ENCODE measurements at places on chromosomes 6 and 20.
A peak's percentile ranks its signal among the peaks of the same experiment; 100 is the strongest.

- DNase-seq = no peak
These were observed 94.1 kb upstream of the SHLD1 start for GRCh38 chr20:5656126-5656525.

GRCh38 chr6:93889713-93890112 is 470.4 kb upstream of the EPHA7 start:
- DNase-seq = no peak

GRCh38 chr6:14596410-14596809 is 478.8 kb downstream of the CD83 start:
- DNase-seq = peak; percentile 8

DNA sequence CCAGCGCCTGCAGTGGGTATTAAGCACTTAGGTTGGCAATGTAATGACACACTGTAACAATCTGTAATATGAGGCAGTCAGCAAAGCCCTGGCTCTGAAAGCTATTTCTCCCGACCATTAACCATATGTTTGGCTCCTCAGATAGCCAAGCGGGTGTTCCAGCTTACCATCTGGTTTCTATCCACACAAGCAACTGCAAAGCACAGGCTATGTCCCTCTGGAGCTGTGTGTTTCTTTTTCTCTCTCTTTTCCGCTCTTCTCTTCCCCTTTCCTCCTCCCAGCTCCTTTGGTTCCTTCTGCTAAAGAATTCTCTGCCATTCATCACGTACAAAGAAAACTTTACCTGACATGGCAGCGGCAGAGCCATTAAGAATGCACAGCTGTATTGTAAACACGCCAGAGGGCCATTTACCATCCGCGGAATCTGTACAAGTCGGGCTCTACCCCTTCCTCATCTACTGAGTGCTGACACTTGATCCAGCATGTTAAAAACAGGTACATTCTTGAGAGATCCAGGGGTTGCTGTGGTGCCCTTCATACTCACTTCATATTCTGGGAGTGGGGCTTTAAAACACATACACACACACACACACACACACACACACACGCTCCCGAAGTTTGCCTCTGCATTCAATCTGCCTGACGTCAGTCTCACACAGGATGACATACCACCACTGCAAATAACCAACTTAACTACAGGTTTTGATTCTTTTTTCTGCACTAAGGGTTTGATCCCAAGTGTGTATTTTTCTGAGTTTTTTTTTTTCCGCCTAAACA is 77.2 kb downstream of the BACH2 start:
- DNase-seq = no peak

DNA sequence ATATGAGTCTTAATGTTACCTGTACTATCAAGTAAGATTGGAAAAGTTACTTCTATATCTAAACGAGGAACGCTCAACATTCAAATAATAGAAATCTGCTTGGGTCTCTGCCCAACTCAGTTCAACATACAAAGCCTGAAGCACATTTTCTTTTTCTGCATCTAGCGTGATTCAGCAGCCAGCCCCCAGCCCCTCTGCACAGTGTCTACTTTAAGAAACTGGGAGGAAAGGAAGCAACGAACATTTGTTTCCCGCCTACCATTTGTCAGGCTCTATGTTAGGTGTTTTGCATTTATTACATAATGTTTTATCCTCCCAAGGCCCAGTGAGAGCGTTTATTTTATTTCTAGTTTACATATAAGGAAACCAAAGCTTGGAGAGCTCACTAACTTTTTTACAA is 17.3 kb downstream of the PHACTR1 start:
- no peak for DNase-seq

All from stimulated activated CD8-positive, alpha-beta memory T cell treated with anti-CD3 and anti-CD28 coated beads, Interleukin-15, amount 100 ng/mL, for 48 hours (primary cell).